Uterine smooth muscle cell (primary cell): ENCODE measurements at places on chromosomes 13 and 19. TPM values are rescaled to one million over a fixed set of nuclear protein-coding genes. Genes with fewer than 3 reads are reported as not detected.

The FRY gene
- total RNA-seq: 13.6 and 50.4 TPM in 2 replicates

The IRS2 gene
- 5.9 and 13.5 TPM in 2 replicates for total RNA-seq

The IGFL2 gene
- not detected in 2 replicates for total RNA-seq

The ZSCAN4 gene
- total RNA-seq: not detected in 2 replicates

The COMMD6 gene
- total RNA-seq: 17.7 and 57.1 TPM in 2 replicates

The MBD3 gene
- 113 and 126 TPM in 2 replicates for total RNA-seq

The ZNF414 gene
- 4.0 and 5.2 TPM in 2 replicates for total RNA-seq

The CCDC70 gene
- total RNA-seq: not detected in 2 replicates

The DAPK3 gene
- total RNA-seq: 133 and 147 TPM in 2 replicates

The APLP1 gene
- 3.5 and 6.7 TPM in 2 replicates for total RNA-seq

The TMEM272 gene
- not detected in 2 replicates for total RNA-seq

The NFIX gene
- 59.8 and 71.9 TPM in 2 replicates for total RNA-seq

The ZNF541 gene
- 0.12 and 0.44 TPM in 2 replicates for total RNA-seq

The ZNF468 gene
- 28.7 and 29.2 TPM in 2 replicates for total RNA-seq

The TMEM150B gene
- not detected in 2 replicates for total RNA-seq

The C19orf73 gene
- total RNA-seq: 0.87 and 1.2 TPM in 2 replicates

The IZUMO1 gene
- not detected in 2 replicates for total RNA-seq

The SPACA4 gene
- not detected in 2 replicates for total RNA-seq

The ING1 gene
- 17.1 and 20.5 TPM in 2 replicates for total RNA-seq

The SERTAD1 gene
- total RNA-seq: 21.4 and 23.4 TPM in 2 replicates

The CFD gene
- 1.00 and 7.1 TPM in 2 replicates for total RNA-seq

The GFY gene
- total RNA-seq: 0.11 TPM in 1 of 2 replicates, not detected in the other

The PLK5 gene
- not detected in 2 replicates for total RNA-seq

The MLLT1 gene
- total RNA-seq: 5.2 and 6.5 TPM in 2 replicates

The HSD17B14 gene
- 6.0 and 16.1 TPM in 2 replicates for total RNA-seq

The KIR3DL2 gene
- total RNA-seq: not detected in 2 replicates

The PABPC3 gene
- total RNA-seq: 0.11 and 0.37 TPM in 2 replicates

The ZNF773 gene
- 21.5 and 27.0 TPM in 2 replicates for total RNA-seq

The KLF1 gene
- not detected in 2 replicates for total RNA-seq

The SOX21 gene
- not detected in 2 replicates for total RNA-seq

The TMPRSS9 gene
- total RNA-seq: not detected in 2 replicates

The MUC16 gene
- total RNA-seq: under 0.01 TPM in 2 replicates

The LYPD5 gene
- 0.50 TPM in 1 of 2 replicates, not detected in the other for total RNA-seq

The FFAR2 gene
- total RNA-seq: not detected in 2 replicates

The CIC gene
- 31.5 and 32.0 TPM in 2 replicates for total RNA-seq
